ENCODE measurements at places on chromosomes 1 and 21. TPM values are rescaled to one million over a fixed set of nuclear protein-coding genes. Genes with fewer than 3 reads are reported as not detected.

Gene GBP7
- total RNA-seq, result not detected

Gene UBL4B
- total RNA-seq, result not detected

Gene PTGS2
- 1.6 TPM for total RNA-seq

Gene ZNF593OS
- total RNA-seq, result not detected

Gene OR2AK2
- 2.1 TPM for total RNA-seq

Gene TMEM61
- total RNA-seq, result 1.4 TPM

Gene PTTG1IP
- total RNA-seq, result 117 TPM

Gene SIPA1L2
- total RNA-seq, result 60.2 TPM

Gene MIXL1
- total RNA-seq, result not detected

Gene CATSPER4
- not detected for total RNA-seq

Gene PTPN22
- 0.92 TPM for total RNA-seq

Gene CAPN8
- total RNA-seq, result not detected

Gene IL20
- total RNA-seq, result not detected

Gene RAB7B
- 0.69 TPM for total RNA-seq

Gene HORMAD1
- 1.4 TPM for total RNA-seq

Gene PAX7
- total RNA-seq, result 0.92 TPM

Gene NUP210L
- total RNA-seq, result 0.23 TPM

Gene TTC39A
- 15.2 TPM for total RNA-seq

Gene CNIH3
- total RNA-seq, result 21.5 TPM

Gene SMAP2
- total RNA-seq, result 46.8 TPM

Gene REG4
- total RNA-seq, result not detected

Gene OR2L5
- 1.8 TPM for total RNA-seq

Gene CACNA1E
- total RNA-seq, result 70.8 TPM

Gene GNAT2
- total RNA-seq, result not detected

Gene KNCN
- total RNA-seq, result 0.69 TPM

Gene RYR2
- 27.9 TPM for total RNA-seq

Gene TSPAN1
- total RNA-seq, result 0.46 TPM

Gene PRRX1
- 10.6 TPM for total RNA-seq

Gene ELOVL1
- total RNA-seq, result 10.1 TPM

Gene CAPN9
- not detected for total RNA-seq

Gene RCSD1
- total RNA-seq, result 7.4 TPM

Gene HSF2BP
- 2.5 TPM for total RNA-seq

Gene GUCA2B
- not detected for total RNA-seq

Gene ADAMTS4
- total RNA-seq, result 1.2 TPM

Gene CFHR4
- total RNA-seq, result 0.69 TPM

Gene SLC25A44
- 14.8 TPM for total RNA-seq

Gene PTCH2
- total RNA-seq, result 1.2 TPM

Gene ANKRD45
- 20.3 TPM for total RNA-seq

All from diencephalon (tissue), 1 donor.